ENCODE measurements at places on chromosomes 7 and 10.

- DNase-seq, result no peak
Observed at GRCh38 chr7:17620566-17620965, 319.7 kb downstream of the SNX13 start.

GRCh38 chr7:6260291-6261187, 11.9 kb downstream of the CYTH3 start:
- no peak for DNase-seq

DNA sequence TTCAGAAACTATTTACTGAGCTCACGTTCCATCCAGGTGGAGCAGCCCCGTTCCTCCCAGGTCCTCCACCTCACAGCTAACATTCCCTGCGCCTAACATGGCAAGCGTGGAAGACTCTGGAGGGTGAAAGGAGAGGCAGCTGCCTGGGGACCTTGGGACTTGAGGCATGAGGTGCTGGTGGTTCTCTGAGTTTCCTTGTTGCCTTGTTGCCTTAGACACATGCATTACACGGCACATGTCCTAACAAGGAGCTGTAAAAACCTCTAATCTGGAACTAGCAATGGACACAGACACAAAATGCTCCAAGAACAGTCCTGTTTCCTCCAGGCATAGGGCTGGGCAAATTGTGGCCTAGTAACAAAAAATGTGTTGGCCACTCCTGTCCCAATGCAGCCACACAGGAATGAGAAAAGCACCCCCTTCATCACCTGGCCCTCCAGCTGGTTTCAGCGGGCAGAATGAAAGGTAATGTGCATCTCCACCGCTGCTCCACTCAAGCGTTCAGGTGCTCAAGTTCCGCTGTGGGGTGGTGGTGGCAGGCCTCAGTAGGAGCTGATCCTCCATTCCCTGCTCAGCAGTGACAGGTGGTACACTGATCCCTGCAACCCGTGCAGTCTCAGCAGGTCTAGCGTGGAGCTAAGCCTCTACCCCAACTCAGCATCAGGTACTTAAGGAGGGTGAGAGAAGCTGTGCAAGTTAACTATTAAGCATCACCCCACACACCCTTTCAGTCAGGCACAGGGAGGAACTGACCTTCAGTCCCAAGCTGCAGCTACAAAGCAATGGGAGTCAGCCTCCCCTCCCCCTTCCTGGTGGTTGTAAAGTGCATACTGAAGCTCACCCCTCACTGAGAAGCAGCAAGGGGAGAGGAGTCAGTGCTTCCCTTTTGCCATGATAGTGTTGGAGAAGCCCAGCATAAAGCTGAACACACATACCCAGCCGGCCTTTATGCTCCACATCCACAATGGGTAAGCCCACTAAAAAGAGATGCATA, 382.8 kb downstream of the SDK1 start:
- no peak for DNase-seq

- DNase-seq, result no peak
Observed at GRCh38 chr10:79060641-79061255, 8.0 kb upstream of the ZMIZ1 start.

- no peak for DNase-seq
Observed at GRCh38 chr10:108639010-108639409, 1284.3 kb downstream of the XPNPEP1 start.

- no peak for DNase-seq
Observed at GRCh38 chr10:87705339-87705738, 45.7 kb downstream of the PAPSS2 start.

DNA sequence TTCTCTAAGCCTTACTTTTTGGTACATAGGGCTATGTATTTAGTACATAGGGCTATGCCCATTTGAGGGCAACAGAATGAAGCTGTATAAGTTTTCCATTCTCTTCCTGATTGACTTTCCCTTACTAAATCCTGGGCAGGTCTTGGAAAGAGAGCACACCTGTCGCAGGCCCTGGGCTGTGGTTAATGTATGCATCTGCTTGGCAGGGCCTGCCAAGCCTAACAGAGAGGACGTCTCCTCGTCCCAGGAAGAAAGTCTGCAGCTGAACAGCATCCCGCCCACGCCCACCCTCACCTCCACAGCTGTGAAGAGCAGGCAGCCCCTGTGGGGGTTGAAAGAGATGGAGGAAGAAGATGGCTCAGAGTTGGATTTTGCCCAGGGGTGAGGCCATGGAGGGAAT, 8.9 kb upstream of the PVRIG start:
- DNase-seq, result no peak

- no peak for DNase-seq
Observed at GRCh38 chr7:151705636-151706276, 171.2 kb downstream of the PRKAG2 start.

DNA sequence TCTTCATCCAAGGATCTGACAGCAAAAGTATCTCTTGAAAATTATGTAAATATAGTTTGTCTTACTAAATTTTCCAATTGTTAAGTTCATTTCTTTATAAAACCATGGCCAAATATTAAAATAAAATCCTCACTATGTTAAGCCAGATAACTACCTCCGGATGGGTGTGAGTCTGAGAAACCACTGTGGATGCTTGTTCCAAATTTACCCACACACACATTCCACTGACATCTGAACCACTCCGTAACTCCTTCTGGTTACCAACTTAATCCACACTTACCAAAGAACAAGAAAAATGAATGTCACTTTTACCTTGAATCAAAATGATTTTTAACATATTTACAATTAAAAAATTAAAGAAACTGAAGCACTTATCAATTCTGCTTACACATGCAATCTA, 19.7 kb downstream of the CYTH3 start:
- DNase-seq, result no peak

DNA sequence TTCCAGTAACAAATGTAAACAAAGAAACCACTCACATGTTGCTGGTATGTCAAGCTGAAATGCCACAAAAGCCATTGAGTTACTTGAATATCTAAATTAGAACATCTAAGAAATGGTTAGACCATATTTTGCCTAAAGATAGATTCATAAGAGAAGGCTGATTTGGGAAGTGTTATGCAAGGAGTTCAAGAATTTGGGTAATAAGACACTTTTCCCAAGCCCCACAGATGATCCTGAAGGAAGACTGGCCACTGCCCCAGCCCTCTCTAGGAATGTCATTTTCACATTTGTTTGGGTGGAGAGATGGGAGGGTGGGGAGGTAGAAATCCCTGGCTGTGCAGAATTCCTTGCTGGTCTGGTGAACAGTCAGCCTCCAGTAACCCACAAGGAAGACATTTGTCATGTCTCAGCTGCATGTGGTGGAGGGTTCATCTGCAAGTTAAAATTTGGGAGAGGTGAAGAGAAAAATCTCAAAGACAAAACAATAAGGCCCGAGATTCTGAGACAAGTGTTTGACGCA, 427.2 kb upstream of the KLF6 start:
- DNase-seq, result no peak

- DNase-seq, result no peak
Observed at GRCh38 chr7:77940647-77941046, 142.1 kb downstream of the PHTF2 start.

DNA sequence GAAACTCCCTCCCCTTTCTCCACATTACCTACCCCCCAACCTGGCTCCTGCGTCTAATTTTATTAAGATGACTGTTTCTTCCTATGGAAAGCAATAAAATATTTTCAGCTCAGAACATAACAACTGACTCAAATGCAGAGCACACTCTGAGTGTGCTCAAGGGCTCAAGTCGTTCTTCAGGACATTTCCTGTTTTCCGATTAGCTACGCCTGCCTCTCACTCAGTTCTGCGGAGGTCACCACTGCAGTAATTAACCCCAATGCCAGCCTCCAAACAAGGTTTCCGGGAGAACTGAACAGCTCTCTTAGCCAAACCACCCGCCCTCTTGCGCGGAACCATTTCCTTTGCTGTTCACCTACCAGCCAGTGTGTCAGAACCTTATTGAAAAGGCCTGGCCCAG, 19.3 kb downstream of the MYOF start:
- DNase-seq, result no peak

GRCh38 chr7:155212301-155213015, 85.2 kb upstream of the INSIG1 start:
- DNase-seq, result no peak

- DNase-seq, result no peak
Observed at GRCh38 chr10:51269821-51270220, 195.5 kb downstream of the PRKG1 start.

DNA sequence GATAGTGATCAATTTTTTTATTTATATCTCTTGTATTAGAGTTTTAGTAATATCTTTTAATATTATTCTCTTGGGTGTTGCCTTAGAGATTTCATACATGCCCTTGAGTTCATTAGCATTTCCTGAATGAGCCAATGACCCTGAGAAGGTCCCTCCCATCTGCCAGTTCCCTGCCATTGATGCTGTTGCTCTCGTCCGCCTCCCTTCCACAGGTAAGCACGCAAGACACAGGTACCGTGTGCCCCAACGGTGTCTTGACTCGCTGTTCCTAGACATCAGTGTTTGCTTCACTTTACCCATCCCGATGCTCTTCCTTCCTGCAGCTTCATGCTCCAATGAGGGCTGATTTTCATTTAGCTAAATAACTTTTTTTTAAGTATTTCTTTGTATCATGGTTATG, 19.7 kb upstream of the PWWP2B start:
- no peak for DNase-seq

DNA sequence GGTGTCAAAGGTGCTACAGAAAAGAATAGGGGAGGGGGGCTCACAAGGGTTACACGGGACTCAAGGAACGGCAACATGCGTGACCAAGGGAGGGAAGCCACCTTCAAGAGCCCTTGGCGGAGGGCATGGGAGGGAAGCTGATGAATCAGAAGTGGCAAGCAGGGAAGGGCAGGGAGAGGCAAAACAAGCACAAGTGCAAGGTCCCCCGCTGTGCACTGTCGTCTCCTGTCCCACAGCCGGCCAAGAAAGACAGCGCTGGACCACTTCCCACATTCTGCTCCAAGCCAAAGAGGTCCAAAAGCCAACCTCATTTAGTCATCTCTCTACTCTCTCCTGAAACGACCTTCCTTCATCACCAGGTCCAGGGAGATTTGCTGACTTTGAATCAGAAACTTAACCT, 102.7 kb downstream of the CALN1 start:
- no peak for DNase-seq

DNA sequence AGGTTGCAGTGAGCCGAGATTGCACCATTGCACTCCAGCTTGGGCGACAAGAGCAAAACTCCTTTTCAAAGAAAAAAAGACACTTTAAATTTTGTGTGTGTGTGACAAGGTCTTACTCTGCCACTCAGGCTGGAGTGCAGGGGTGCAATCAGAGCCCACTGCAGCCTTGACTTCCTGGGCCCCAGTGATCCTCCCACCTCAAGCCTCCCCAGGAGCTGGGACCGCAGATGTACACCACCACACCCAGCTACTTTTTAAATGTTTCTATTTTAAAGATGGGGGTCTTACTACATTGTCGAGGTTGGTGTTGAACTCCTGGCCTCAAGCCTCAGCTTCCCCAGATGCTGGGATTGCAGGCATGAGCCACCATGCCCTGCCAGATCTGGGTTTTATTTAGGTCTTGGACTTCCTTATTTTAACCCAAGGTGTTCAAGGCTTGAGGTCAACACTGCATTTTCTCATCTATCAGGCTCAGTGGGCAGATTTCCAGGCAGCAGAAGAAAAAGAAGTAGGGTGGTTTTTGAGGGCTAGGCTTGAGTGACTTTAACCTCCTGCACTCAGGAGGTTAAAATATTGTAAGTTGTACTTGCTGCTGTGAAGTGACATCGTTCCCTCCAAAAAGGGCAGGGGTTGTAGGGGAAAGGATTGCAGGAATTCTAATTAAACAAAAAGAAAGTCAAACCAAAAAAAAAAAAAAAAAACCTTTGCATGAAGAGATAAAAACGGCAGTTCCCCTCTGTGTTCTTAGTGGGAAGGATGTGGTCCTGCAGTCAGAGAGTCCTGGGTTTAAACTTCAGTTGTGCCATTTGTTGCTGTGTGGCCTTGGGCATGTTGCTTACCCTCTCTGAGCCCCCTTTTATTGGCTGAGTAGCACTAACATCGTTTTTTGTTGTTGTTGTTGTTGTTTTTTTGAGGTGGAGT, 71.5 kb downstream of the CARD11 start:
- DNase-seq, result no peak

- no peak for DNase-seq
Observed at GRCh38 chr10:128125416-128125943, 743 bp downstream of the MKI67 start.

- no peak for DNase-seq
Observed at GRCh38 chr7:65946904-65947303, 35.1 kb downstream of the GUSB start.

DNA sequence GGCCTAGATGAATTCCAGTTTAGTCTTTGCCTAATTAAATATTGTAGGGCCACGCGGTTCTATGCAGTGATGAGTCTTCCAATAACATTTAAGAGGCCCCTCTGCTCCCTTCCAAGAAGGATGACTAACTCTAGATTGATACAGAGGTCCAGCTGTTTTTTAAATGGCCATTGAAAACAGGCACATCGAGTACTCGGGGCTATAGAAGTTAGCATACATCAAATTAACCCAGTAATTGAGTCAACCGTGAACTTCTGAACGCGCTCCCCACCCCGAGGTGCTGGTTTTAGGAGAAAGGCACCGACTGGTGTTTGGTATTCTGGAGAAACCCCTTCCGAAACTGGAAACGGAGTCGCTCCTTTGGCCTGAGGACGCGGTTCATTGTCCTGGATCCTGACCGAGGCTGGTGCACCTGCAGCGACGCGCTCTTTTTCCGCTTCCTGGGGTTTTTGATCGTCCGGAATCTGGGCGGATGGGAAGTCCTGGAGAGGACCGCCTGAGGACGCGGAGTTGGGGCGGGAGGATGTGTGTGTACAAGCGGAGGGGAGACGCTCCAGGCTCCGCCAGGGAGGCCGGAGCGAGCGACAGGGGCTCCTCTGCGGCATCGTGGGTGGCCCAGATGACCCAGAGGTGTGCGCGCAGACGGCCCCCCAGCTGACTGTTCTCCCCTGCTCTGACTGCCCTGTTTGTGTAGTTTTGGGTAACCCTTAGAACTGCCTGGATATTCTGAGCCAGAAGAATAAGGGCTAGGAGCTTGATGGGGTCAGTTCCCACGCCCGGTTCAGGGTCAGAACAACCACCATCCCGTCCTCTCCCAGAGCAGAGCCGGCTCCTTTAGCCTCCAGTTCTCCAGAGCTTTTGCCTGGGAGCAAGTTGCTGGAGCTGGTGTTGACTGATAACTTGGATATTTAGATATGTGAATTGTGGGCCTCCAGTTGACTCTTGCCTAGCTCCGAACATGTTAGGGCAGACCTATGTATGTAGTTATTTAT, 711 bp downstream of the FAM221A start:
- DNase-seq, result no peak

DNA sequence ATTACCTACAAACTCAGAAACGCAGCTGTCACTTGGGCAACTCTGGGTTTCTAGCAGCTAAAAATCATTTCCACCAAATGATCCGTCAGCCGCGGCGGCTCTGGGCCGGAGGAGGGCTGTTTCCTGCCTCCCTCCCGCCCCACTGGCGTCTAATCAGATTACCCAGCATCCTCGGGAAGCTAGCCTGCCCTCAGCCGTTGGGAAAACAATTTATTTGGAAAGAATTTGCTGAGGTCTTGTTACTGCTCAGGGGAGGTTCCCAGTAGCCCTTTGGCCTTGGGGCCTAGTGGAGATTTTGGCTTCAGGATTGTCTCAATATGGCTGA, 65.0 kb upstream of the ADGRA1 start:
- DNase-seq, result no peak

GRCh38 chr10:127410030-127410429, 139.1 kb upstream of the NPS start:
- DNase-seq, result no peak

- no peak for DNase-seq
Observed at GRCh38 chr10:77264107-77264506, 373.5 kb downstream of the KCNMA1 start.
